ENCODE measurements at places on chromosomes 13 and 19.

DNA sequence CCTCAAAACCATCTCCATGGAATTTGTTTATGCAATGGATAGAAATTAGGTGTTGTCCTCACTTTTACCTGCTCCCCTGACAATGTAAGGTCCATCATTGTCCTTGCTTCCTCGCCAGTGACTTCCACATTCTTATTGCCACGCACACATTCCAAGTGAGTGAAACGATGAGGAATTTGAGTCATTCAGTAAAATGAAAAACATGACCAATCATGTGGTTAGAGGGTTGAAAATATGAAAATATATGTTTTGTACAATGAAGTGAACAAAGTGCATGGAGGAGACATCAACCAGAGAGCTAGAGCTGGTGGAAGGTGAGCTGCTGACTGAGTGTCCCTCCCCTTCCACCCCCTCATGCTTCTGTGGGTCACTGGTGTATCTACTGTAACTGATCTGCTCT is 91.7 kb downstream of the ATP8A2 start:
- DNase-seq: no peak

- DNase-seq: peak; percentile 49
These were observed 666.6 kb downstream of the SLITRK1 start for GRCh38 chr13:83215627-83216026.

- DNase-seq: no peak
These were observed 5.3 kb downstream of the FAM216B start for GRCh38 chr13:42786715-42787114.

DNA sequence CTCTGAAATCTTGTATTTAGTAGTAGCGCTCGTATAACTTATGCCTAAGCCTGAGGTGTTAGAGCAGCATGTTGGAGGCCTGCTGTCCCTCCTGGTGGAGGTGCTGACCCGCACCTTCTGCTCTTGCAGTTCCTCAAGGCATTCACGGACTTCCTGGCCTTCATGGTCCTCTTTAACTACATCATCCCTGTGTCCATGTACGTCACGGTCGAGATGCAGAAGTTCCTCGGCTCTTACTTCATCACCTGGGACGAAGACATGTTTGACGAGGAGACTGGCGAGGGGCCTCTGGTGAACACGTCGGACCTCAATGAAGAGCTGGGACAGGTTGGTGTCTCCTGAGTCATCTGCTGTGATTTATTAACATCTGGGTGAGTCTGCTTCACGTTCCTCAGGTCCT is 136.7 kb downstream of the ATP11A start:
- no peak for DNase-seq

DNA sequence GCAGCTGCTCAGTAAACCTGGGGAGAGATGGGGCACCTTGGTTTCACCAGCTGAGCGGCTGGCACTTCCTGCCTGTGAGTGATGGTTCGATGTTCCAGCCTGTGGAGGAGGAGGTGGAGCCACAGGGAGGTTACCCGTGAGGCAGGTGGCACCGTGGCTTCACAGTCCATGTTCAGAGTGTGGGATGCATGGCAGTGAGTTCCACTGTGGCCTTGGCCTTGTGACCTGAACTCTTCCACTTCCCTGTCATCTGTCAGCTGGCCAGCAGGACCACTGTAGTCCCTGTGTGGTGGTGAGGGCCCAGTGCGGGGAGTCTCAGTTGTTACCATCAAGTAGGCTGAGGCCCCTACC is 16.9 kb downstream of the SMARCA4 start:
- peak; percentile 32 for DNase-seq

DNA sequence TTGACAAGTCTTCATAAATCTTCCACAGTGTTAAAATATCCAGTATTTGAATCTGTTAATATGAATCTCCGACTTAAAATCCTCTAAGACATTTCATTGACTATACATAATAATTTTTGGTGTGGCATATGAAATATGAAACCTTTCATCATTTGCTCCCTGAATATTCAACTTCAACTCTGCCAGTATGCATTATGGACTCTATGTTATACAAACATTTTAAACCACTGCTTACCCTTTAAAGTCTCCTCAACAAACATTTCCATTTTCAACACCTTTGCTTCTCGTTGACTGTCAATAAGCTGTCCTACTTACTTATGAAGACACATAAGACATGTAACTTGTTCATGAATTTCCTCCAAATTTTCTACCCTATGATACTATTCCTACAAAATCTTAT is 579.4 kb upstream of the SLITRK6 start:
- no peak for DNase-seq

GRCh38 chr13:108304170-108305016 is 34.9 kb downstream of the TNFSF13B start:
- peak; percentile 20 for DNase-seq

GRCh38 chr13:107721125-107721869 is 494.0 kb downstream of the LIG4 start:
- DNase-seq: no peak

DNA sequence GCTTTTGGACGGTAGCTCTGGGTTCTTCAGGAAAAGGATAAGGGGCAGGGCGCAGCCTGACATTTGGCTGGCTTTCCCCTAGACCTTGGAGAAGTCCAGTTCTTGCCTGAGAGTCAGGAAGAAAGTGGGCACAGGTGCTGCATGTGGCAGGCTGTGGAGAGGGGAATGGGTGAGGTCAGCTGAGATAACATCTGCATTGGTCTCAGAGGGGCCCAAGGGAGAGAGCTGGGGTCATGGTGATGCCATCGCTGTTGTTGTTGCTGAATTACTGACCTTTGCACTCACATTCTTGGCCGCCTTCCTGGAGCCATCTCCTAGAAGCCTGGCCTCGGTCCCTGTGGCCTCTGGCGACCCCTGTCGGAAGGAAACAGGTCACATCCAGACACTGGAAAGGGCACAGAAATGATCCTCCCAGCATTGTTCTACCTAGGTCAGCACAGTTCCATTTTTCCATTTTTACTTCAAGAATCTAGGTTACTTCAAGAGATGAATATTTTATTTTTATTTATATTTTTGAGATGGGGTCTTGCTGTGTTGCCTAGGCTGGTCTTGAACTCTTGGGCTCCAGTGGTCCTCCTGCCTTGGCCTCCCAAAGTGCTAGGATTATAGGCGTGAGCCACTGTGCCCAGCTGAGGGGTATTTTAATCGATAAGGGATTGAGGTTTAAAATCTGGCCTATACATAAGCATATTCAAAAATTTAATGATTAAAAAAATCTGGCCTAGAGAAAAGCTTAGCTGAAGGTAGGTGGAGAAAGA is 6.5 kb upstream of the LIPE start:
- DNase-seq: peak; percentile 74

- no peak for DNase-seq
These were observed 7.1 kb downstream of the QTRT1 start for GRCh38 chr19:10708291-10708690.

GRCh38 chr19:15633082-15633835 is 7.4 kb upstream of the CYP4F3 start:
- no peak for DNase-seq

- DNase-seq: no peak
These were observed 28.8 kb downstream of the ZNF91 start for GRCh38 chr19:23366437-23366836.

DNA sequence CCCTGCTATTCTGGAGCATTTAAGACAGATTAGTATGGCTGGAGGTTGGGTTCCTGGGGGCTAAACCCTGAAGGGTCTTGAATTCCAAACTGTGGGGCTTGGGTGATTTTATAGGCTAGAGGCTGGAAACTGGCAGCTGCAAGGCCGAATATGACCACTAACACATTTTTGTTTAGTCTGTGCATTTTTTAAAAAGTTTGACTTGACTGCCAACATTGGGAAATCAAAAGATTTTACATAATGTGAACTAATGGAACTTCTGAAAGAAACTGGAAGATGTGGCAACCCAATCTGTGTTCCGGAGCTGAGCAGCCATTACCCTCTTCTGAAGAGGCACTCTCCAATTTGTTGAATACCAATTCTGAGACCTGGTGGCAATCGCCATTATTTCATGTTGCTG is 5.1 kb downstream of the ZNF784 start:
- DNase-seq: no peak

GRCh38 chr19:2048959-2049740 is 1.9 kb downstream of the MKNK2 start:
- no peak for DNase-seq

DNA sequence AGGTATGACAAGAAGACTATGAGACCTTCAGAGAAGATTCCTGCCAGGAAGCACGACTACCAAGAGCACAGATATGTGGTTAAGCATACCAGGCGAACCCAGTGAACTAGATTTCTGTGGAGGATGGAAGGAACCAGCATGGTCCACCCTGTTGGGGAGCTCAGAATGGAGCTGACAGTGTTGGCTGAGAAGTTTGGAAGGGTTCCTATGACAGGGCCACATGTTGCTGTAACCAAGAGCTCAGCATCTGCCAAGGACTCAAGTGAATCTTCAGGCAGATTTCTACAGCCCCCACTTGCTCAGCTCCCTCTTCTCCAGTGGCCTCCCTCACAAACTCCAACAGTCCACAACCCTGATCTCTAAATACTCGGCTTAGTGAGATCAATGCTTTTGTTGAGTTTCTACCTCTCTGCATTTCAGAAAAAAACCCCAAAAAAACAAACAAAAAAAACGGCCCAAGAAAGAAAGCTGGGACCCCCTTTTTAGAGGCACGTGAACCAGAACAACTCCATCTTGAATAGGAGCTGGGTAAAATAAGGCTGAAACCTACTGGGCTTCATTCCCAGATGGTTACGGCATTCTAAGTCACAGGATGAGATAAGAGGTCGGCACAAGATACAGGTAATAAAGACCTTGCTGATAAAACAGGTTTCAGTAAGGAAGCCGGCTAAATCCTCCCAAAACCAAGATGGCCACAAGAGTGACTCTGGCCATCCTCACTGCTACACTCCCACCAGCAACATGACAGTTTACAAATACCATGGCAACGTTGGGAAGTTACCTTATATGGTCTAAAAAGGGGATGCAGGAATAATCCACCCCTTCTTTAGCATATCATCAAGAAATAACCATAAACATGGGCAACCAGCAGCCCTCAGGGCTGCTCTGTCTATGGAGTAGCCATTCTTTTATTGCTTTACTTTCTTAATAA is 691.1 kb downstream of the UQCRFS1 start:
- DNase-seq: no peak

DNA sequence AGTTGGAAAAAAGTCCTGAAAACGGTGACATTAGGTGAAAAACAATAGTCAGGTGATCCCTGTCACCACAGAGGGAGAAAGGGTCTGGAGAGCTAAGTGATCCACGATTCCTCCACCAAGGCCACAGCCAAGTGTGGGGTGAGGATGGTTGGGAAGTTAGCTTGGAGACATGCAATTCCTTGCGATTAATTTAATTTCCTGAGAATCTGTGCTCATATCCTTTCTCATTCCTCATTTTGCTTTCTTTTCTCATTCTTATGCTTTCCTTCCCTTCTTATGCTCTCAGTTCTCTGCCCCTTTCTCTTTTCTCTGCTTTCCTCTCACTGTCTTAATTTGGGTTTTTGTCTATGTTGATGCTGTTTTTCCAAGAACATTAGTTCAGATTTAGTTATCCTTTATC is 68.8 kb downstream of the GPC5 start:
- no peak for DNase-seq

- DNase-seq: no peak
These were observed 629.1 kb downstream of the LIG4 start for GRCh38 chr13:107586216-107586615.

DNA sequence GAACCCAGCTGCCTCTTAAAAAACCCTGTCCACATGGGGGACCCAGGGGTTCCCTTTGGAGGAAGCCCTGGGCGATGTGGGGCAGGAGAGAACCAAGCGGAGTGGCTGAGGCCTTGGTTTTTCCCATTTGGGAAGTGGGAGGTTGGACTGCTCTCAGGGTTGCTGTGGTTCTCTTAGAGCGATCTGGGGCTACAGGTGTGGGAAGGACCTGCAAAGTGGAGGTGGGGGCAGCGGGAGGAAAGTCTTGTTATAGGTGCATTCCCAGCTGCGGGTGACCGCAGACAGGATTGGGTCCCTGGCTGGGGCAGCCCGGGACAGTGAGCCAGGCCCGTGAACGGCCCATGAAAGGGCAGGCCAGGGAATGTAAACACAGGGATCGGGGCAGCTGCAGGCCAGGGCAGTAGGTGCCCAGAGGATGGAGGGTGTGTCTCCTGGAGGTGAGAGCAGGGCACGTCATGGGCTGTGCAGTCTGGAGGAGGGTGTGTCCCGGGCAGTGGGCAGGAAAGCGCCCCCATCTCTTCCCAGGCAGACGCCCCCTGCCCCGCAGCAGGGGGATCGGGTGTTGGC is 814 bp downstream of the SLC25A23 start:
- DNase-seq: no peak

DNA sequence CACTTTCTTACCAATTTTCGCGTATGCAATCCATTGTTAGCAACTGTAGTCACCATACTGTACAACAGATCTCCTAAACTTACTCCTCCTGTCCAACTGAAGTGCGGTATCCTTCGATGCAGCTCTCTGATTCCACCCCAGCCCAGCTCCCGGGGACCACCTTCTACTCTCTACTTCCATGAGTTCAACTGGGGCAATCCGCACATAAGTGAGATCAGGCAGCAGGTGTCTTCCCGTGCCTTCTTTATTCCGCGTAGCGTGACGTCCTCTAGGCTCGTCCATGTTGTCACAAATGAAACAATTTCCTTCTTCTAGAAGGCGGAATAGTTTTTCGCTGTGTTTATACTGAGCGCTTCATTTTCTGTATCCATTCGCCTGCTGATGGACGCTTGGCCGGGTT is 8.4 kb downstream of the LILRB1 start:
- no peak for DNase-seq

GRCh38 chr13:114062754-114063153 is 69.7 kb downstream of the RASA3 start:
- DNase-seq: peak; percentile 22

GRCh38 chr13:66745307-66745706 is 484.8 kb downstream of the PCDH9 start:
- DNase-seq: no peak

GRCh38 chr19:22612316-22612715 is 21.8 kb upstream of the ZNF492 start:
- no peak for DNase-seq

Data from myocyte (in vitro differentiated cells).